ENCODE measurements at places on chromosomes 1 and 21.

DNA sequence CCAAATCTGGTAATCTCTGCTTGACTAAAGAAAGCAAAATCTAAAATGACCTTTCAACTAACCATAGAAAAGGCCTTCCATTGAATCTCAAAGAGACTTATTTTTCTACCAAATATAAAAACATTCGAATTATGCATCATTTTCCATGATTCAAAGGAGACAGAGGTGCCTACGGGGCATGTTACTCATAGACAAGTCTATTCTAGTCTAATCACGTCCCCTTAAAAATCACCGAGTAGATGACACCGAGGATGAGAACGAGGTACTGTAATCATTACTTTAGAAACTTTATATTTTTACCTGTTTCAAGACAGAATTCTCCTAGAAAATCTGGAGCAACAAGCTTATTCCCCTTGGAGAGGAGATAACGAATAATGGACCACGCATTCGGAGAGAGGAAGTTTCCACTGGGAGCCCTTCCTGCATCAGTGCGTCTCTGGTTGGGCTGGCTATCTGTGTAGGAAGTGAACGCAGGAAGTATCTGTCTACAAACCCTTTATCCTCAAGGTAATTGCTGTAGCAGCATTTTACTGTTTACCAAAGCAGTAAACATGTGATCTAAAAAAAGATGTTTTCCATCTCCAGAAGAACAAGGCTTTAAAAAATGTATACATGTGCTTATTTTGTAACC, 9.5 kb downstream of the ERG start:
- DNase-seq: no peak
- no peak overlapping the region for H3K27ac ChIP-seq
- no peaks in the 10 kb centered on the region for H3K4me1 ChIP-seq
- no peak overlapping the region for H3K4me3 ChIP-seq

- peaks cover 2% of the 10 kb centered on the region for H3K36me3 ChIP-seq
- H3K4me3 ChIP-seq: no peak overlapping the region
- H3K4me1 ChIP-seq: no peaks in the 10 kb centered on the region
- H3K27ac ChIP-seq: no peak overlapping the region
- no peak for DNase-seq
Measured at GRCh38 chr1:20601129-20601825, 12.4 kb downstream of the CDA start.

DNA sequence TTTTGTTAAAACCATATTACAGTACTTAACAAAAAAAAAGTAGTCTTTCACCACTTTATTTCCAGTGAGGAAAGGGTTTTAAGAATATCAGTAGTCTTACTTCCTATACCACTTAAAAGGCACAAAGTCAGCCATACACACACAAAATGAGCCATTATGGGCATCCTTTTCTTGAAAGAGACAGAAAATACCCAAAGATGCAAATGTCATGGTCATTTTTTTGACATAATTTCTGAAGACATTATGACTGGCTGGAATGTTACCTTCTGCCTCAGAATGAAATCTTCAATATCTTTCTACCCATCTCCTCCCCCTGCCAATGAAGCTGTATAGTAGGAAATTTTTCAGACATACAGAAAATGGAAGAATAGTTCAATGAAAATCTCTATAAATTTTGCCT, 237.7 kb downstream of the SLC45A1 start:
- DNase-seq: no peak
- no peaks in the 10 kb centered on the region for H3K27me3 ChIP-seq
- no peak overlapping the region for H3K4me3 ChIP-seq

DNA sequence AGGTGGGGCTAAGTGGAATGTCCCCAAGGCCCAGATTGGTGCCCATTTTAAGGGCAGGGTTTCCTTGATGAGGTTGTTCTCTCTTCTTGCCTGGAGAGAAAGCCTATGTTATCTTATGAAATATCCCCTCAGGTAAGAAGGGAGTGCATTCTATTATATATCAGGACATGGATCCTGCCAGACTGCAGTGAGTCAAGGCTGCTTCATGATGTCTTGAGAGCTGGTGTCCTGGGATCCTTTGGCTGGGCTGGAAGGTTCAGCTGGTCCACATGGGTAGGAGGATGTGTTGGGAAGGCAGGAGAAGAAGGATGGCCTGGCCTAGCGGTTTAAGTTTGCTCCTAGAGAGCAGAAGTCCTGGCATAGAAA, 207.6 kb downstream of the ROR1 start:
- peaks cover 15% of the 10 kb centered on the region for H3K27me3 ChIP-seq
- no peak for DNase-seq
- H3K36me3 ChIP-seq: no peaks in the 10 kb centered on the region

DNA sequence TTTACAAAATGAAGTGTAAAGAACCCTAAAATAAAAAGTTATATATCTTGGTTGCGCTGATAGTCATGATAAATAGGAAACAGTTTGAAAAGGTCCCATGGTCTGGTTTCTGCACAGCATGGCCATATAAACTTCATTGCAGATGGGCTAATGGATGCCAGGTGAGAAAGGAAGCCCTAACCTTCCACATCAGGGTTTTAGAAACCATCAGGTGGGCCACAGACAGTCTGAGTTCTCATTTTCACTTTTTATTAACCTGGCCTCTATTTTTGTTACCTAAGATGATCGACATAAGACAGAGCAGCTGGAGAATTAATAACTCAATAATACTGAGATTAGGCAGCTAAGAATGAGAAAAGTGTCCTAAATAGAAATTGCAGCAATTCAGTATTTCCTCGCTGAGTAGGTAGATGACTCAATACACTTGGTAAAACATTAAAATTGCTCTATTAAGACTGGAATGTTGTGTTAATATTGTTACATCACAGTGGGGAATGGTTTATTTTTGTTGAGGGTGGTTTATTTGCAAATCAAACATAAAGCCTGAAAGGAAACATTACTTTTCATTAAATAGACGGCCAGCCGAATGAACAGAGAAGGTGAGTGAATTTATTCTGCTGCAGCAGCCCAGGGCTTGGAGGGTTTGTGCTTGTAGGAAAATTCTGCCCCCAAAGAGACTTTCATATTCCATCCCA, 21.1 kb downstream of the C1orf21 start:
- no peak for DNase-seq
- H3K27ac ChIP-seq: no peak overlapping the region
- H3K4me1 ChIP-seq: peaks cover 63% of the 10 kb centered on the region

- H3K4me1 ChIP-seq: peaks cover 8% of the 10 kb centered on the region
- DNase-seq: no peak
- H3K36me3 ChIP-seq: peaks cover 5% of the 10 kb centered on the region
- no peaks in the 10 kb centered on the region for H3K27me3 ChIP-seq
- no peak overlapping the region for H3K4me3 ChIP-seq
Measured at GRCh38 chr1:10583641-10584040, 108.9 kb downstream of the PEX14 start.

DNA sequence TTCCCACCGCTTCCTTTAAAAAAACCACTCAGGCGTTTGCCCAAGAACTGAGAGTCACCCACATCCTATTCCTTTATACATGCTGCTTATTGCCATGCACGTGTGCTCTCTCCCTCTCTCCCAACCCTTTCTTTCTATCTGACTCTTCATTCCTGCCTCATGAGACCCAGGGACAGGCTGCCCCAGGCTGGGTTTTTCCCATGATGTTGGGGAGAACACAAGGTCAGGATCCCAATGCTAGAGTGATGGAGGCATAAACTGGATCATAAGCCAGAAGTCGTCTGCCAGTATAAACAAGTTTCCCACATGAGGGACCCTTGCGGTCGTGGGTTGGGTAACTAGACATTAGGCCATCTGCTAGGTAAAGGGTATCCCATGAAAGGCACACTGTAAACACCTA, 64.9 kb downstream of the CD2 start:
- H3K4me1 ChIP-seq: peaks cover 18% of the 10 kb centered on the region
- no peaks in the 10 kb centered on the region for H3K27me3 ChIP-seq
- H3K27ac ChIP-seq: no peak overlapping the region
- no peak overlapping the region for H3K4me3 ChIP-seq

DNA sequence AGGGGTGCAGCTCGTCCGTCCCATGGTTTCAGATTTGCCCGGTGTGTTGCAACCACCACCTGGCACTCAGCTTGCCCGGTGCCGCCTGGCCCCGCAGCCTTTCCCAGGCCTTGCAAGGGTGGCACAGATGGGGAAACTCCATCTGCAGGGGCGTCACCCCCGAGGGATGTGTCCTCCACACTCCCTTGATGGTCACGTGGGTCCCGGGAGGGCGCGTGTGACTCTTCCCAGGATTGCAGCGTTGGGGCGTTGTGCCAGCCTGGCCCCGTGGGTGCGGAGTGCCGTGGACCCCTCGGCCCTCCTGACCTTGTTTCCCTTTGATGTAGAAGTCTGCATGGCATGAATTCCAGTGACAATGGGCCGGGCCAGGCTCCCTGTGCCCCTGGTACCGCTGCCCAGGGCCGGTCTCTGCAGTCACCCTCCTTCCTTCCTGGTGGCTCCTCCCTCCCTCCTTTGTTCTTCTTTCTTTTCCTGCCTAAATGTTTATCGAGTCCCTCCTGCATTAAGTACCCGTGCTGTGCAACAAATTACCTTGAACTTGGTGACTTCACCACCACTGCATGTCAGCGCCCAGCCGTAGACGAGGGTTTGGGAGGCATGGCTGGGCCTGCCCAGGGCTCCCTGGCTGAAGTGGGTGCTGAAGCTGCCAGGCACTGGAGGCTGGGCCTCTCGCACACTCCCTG, 22.9 kb downstream of the RRP1 start:
- H3K36me3 ChIP-seq: peaks cover 7% of the 10 kb centered on the region
- H3K27me3 ChIP-seq: no peaks in the 10 kb centered on the region
- no peak overlapping the region for H3K27ac ChIP-seq
- H3K4me3 ChIP-seq: no peak overlapping the region
- peaks cover 11% of the 10 kb centered on the region for H3K4me1 ChIP-seq

- peaks cover 39% of the 10 kb centered on the region for H3K4me1 ChIP-seq
- H3K27me3 ChIP-seq: no peaks in the 10 kb centered on the region
- peak overlapping the region; percentile 83 for H3K27ac ChIP-seq
- peak overlapping the region; percentile 77 for H3K4me3 ChIP-seq
- peaks cover 29% of the 10 kb centered on the region for H3K36me3 ChIP-seq
Measured at GRCh38 chr1:28244549-28245251, 8.8 kb downstream of the ATP5IF1 start.

DNA sequence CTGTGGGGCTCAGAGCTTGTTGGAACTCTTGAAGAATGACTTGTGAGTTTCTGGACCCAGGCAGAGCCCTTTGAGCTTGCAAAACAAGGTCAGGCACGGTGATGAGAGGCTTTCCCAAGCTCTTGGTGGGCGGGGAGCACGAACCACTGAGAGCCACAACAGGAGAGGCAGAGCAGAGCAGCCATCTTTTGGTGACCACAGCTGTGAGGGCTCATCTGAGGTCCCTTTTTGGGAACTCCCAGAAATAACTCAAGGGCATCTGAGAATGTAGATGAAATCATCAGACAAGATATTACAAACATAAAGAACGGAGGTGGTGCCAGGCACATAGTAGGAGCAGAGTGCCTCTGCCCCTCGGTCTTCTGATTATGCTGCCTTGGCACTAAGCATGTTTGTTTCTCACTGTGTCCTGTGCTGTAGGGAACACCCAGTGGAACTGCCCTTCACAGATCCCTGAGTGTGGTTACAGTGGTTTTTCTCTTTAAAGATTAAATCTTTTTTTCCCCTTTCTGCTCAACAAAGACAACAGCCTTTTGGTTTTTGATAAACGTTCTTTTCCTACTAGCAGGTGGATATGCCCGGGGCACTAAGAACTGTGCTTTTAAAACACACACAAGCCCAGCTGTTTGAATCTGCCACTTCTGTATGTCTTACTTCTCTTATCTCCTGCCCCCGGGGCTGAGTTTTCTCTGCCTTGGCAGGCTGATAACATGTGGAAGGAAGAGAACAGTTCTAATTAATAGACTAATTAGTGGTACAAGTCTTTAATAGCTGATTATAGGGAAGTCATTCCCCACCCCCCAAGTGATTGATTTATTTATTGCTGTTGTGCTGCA, 37.7 kb downstream of the CD34 start:
- H3K36me3 ChIP-seq: peaks cover 3% of the 10 kb centered on the region
- H3K4me3 ChIP-seq: peak overlapping the region; percentile 59
- peak overlapping the region; percentile 87 for H3K27ac ChIP-seq
- peaks cover 55% of the 10 kb centered on the region for H3K4me1 ChIP-seq
- no peaks in the 10 kb centered on the region for H3K27me3 ChIP-seq

- H3K4me3 ChIP-seq: no peak overlapping the region
- H3K27ac ChIP-seq: no peak overlapping the region
- H3K36me3 ChIP-seq: no peaks in the 10 kb centered on the region
- no peak for DNase-seq
- no peaks in the 10 kb centered on the region for H3K4me1 ChIP-seq
Measured at GRCh38 chr21:19830446-19830845, 1167.8 kb upstream of the NCAM2 start.

- no peak overlapping the region for H3K27ac ChIP-seq
- no peaks in the 10 kb centered on the region for H3K27me3 ChIP-seq
- DNase-seq: no peak
- H3K4me1 ChIP-seq: no peaks in the 10 kb centered on the region
- H3K36me3 ChIP-seq: peaks cover 6% of the 10 kb centered on the region
Measured at GRCh38 chr21:42581336-42581992, 67.8 kb downstream of the SLC37A1 start.

DNA sequence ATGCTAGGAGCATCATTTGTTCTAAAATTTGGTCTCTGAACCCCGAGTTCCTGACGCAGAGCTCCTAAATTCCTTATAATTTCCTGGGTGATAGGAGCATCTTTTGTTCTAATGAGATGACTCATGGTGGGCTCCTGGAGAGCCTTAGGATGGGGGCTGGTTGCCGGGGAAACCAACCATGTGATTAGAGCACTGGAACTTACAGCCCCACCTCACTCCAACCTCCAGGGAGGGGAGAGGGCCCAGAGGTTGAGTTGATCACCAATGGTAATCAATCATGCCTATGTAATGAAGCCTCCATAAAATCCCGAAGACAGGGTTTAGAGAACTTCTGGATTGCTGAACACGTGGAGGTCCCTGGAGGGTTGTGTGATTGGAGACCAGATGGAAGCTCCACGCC, 7.7 kb downstream of the SHISAL2A start:
- no peak overlapping the region for H3K4me3 ChIP-seq
- no peaks in the 10 kb centered on the region for H3K27me3 ChIP-seq
- peaks cover 31% of the 10 kb centered on the region for H3K36me3 ChIP-seq
- H3K4me1 ChIP-seq: peaks cover 59% of the 10 kb centered on the region

DNA sequence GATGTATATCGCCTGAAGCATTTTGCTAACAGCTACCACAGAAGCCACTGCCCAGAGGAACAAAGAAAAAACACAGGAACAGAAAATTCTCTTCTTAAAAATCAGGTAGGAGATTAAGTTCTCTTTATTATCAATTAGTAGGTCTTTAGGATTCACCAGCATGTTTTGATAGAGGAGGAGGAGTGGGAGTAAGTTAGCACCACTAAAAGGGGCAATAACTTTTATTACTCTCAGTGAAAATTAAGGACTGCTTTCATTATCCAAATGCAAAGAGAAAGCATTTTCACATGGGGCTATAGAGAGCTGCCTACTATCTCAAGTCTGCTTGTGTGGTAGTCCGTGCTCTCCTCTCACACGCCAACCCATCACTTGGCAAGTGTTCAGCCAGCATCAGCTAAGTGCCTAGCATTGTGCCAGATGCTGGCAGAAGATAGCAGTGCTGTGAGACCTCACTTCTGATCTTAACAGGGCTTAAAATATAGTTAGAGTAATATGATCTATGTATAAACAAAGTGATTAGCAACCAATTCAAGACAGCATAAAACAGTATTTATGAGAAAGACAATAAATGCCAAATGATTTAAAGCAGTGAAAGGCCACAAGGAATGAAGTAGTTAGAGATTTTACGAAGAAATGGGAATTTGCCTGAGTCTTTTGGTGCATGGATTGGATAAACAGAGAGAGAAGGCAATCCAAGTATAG, 39.8 kb downstream of the ASTN1 start:
- H3K4me3 ChIP-seq: no peak overlapping the region
- H3K27me3 ChIP-seq: peaks cover 6% of the 10 kb centered on the region
- no peak overlapping the region for H3K27ac ChIP-seq
- H3K4me1 ChIP-seq: no peaks in the 10 kb centered on the region
- DNase-seq: no peak
- H3K36me3 ChIP-seq: no peaks in the 10 kb centered on the region

GRCh38 chr21:35783721-35784120, 276.6 kb downstream of the SETD4 start:
- no peak overlapping the region for H3K4me3 ChIP-seq
- no peak for DNase-seq
- peaks cover 51% of the 10 kb centered on the region for H3K27me3 ChIP-seq
- no peak overlapping the region for H3K27ac ChIP-seq
